A172 (cell line): ENCODE measurements at places on chromosomes 5 and 9. TPM values are rescaled to one million over a fixed set of nuclear protein-coding genes. Genes with fewer than 3 reads are reported as not detected.

DNA sequence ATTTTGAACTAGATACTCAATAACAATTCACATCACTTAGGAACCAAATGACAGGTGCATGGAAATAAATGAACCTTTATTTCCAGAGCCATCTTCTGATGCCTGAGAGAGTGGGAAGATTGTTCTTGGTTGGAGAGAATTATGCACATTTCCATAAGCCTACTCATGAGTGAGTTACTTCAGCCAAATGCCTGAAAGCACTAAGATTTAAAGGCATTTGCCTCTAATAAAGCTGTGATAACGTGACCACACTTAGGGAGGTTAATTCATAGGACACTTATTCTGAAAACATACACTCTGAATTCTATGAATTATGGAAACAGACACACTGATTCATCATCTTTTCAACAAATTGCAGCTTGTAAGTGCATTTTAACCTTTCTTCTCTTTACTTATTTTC is 40.0 kb downstream of the KCTD16 start:
- DNase-seq = no peak

DNA sequence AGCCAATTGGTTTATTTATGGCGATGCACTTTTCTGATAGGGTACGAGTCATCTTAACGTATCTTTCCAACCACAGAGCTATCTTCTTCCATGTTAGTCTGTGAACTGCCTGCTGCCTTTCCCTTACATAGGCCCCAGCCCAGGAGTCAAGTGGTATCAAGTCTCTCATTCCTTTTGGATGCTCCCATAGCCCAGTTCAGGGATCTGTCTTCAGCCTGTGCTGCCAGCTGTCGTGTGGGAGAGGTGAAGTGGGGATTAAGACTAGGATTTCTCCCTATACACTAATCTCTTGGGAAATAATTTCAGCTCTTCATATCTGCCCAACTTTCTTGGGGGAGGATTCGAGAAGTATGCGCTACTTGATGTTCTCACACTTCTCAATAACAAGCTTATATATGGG is 475.7 kb downstream of the EBF1 start:
- no peak for DNase-seq

- DNase-seq = peak; percentile 61
These were observed 2.3 kb downstream of the TPRN start for GRCh38 chr9:137198051-137198901.

MOB3B gene
- total RNA-seq = 0.02 TPM in 1 of 2 replicates, not detected in the other

GABBR2 gene
- total RNA-seq = 0.69 and 0.74 TPM in 2 replicates

- DNase-seq = no peak
These were observed 10.9 kb downstream of the GPR107 start for GRCh38 chr9:130064621-130065020.

- DNase-seq = no peak
These were observed at the start of gene SHISAL2B for GRCh38 chr5:64690417-64691151. Gene SHISAL2B (plus strand): TSS chr5:64690503. CDS start chr5:64690624, 121 bp downstream.

- no peak for DNase-seq
These were observed 698.8 kb upstream of the C9orf72 start for GRCh38 chr9:28272127-28272526.
